Inflammatory macrophage (primary cell): ENCODE measurements at places on chromosomes 6 and 20.

- no peak for DNase-seq
Measured at GRCh38 chr6:13873288-13874190, 51.2 kb upstream of the RNF182 start.

GRCh38 chr20:37651932-37652331 is 41.9 kb upstream of the CTNNBL1 start:
- peak; percentile 9 for DNase-seq

DNA sequence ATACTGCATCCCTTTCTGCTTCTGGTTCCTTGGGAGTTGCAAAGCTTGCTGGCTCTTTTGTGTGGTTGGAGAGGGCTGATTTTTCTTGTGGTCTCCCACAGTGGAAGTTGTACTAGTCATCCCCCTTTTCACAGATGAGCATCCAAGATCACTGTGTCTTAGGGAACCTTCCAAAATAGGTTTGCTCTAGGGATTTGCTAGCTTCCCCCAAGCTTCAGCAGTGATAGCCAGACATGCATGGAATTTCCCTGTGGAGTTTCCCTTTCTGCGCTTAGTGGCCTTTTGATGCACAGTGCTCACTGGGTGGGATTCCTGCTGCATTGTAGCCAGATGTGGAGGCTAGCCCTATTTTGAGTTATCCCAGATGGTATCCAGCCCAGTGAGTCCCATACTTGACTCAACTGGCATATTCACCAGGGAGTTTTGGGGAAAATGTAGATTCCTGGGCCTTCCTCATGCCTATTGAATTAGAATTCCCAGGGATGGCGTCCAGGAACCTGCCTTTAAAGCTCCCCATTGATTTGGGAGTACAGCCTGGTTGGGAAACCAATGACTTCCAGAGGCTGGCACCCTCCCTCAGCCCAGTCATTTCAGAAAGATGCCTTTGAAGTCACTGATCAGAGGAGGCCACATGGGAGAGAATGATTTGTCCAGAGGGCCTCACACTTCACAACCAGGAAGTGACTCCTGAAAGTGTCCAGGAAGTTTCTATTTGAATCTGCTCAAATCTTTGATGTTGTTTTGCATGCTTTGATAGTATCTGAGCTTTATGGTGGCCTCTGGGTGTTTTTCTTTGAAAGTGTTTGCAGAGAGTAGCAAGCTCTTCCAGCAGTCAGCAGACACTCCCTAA is 25.9 kb downstream of the PPARD start:
- DNase-seq: peak; percentile 54

- DNase-seq: no peak
Measured at GRCh38 chr20:54043076-54043967, 27.1 kb downstream of the BCAS1 start.

- no peak for DNase-seq
Measured at GRCh38 chr20:3560578-3560977, 89.8 kb downstream of the ATRN start.

GRCh38 chr20:62206388-62206775 is 13.7 kb downstream of the HRH3 start:
- no peak for DNase-seq

DNA sequence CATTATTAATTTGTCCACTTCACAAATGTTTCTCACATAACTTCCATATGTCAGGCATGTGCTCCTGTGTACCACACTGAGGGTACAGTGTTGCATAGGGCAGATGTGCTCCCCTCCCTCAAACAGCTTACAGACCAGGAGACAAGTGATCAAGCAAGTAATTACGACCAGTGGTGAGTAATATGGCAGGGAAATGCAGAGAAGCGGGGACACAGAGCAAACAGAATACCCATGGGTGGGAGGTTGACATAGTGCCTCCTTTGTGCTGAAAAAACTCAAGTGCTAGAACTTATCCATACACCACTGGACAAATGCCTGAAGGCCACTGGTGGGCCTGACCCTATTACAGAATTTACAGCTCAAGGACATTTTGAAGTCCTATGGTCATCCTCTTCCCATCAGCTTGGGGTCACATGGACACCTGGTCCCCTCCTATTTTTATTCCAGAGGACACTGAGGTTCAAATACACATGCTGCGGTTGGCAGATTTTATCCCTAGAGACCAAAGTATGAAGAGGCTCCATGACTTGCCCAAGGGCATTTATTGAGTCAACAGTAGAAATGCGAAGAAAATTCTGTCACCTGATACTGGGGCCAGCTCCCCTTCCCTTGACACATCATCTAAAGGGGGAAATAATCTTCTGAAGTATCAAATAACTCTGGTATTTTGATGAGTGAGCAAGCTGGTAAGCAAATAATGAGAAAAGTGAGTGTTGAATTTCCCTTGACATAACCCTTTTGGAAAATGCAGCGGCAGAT is 116.6 kb downstream of the QRSL1 start:
- no peak for DNase-seq

DNA sequence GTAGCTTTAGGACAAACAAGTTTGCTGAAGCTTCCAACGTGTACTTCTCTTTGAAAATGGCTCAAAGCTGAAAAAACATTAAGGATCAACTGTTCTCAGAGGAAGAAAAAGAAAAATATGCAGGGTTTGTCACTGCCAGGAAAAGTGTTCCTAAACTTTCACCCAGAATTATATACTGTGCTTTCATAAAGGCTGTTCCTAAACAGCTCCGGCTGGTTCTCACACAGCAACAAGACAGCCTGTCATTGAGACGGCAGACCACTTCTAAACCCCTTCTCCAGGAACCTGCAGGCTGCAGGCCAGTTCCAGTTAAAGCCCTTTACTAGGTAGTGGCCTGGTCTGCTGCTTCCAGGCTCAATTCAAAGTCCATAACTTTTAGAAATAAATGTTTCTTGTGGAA is 97.4 kb upstream of the SOX4 start:
- DNase-seq: no peak

GRCh38 chr6:102582569-102582968 is 1189.1 kb downstream of the GRIK2 start:
- DNase-seq: no peak

DNA sequence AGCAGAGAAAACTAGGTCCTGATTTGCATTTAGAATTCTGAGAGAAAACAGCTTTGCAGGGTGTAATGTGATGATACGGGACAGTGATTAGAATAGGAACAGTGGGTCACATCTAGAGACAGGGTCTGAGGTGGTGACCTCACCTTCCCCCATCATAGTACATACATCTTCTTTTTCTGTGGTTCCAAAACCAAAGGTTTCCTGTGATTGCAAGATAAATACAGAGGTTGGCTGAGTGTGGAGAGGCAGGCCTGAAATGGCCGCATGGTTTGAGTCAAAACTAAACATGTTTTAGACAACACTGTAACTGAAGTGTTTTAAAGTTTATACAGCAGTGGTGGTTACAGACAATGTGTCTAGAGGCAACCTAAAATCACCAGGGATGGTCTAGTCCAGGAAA is 10.4 kb upstream of the NT5DC1 start:
- no peak for DNase-seq

GRCh38 chr6:28401172-28401571 is 1.6 kb upstream of the ZSCAN12 start:
- no peak for DNase-seq

GRCh38 chr20:4797275-4797674 is 75.6 kb downstream of the PRND start:
- DNase-seq: no peak

GRCh38 chr6:157929765-157930319 is 51.8 kb upstream of the SYNJ2 start:
- DNase-seq: no peak

GRCh38 chr6:33744001-33744848 is 2.5 kb downstream of the IP6K3 start:
- DNase-seq: peak; percentile 70

DNA sequence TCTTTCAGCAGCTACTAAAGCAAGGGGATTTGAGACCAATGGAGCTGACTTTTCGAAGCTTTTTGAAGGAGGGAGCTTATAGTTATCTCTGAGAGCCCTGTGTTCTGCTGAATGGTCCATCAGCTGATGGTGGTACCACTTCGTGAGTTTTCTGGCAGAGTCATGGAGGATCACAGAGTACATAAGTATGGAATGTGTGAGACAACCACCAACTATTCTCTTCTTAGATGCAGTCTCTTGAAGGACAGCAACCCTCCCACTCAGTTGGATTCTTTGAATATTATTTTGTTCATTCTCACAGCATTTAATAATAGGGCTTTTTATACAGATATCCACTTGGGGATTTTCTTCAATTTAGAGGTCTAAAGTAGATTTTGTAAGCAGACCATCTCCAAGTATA is 75.3 kb downstream of the ELOVL2 start:
- no peak for DNase-seq

- no peak for DNase-seq
Measured at GRCh38 chr6:156269751-156270369, 507.3 kb upstream of the ARID1B start.

DNA sequence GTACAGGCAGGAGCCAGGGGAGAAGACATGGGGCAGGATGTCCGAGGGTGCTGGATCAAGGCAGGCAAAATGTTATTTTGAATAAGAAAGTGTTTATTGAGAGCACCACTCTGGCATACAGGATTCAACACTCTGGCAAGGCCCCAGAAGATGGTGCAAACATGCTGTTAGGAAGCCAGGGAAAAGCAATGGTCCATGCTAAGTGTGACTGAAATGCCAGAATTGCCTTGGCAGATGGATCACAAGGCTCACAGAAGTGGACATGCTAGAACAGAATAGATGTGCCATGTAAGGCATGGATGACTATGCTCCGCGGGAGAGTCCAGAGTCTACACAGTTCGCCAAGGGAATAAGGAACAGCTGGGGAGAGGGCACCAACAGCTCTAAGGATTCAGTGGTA is 54.6 kb downstream of the QRSL1 start:
- DNase-seq: no peak

DNA sequence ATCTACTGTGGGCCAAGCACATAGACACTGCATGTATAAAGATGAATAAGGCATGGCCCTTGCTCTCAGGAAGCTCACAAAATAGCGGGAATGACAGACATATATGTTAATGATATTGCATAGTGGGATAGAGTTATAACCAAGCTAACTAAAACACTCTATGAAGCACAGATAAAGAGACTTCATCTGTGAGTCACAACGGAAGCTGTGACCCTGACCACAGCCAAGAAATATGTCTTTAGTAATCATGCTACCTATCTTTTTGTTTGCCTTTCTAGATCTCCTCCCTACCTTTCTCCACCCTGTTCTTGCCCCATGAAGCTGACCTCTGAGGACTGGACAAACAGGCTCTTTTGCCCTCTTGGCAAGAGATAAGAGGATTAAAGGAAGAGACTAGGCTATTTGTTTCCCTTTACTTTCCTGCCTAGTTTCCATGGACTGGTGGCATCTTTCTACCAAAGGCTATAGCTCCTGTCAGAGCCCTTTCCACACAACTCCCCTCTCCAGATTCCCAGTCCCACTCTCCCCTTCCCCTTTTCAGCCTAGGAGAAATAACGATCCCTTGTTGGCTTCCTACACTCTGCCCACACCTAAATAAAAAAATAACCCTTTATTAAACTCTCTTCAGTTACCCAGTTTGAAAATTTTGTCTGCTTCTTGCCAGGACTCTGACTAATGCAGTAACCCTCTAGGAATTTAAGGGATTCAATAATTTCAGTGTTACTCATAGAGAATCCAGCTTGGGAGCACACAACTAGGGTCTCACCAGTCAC is 504.9 kb upstream of the MARCKS start:
- no peak for DNase-seq
